ENCODE measurements at places on chromosomes 1 and 21. TPM values are rescaled to one million over a fixed set of nuclear protein-coding genes. Genes with fewer than 3 reads are reported as not detected.

The NOS1AP gene
- 4.9 TPM for total RNA-seq

The BARHL2 gene
- total RNA-seq: not detected

The OR14K1 gene
- not detected for total RNA-seq

DNA sequence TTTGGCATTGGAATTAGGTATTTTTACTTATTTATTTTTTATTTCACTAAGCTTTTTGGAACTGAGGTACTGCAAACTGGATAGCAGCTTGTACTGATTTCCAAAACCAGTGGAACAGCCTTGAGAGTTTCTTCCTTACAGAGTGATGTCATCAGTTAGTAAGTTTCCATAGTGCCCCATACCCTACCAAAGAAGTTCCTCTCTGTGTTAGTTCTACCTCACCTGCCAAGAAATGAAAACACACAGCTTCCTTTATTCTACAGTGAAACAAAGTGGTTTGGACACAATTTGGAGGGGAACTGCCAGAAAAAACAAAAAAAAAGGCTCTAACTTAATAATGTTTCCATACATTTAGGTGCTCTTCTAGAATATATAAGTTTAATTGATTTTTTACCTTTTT, 430.9 kb upstream of the ADGRL2 start:
- H3K4me1 ChIP-seq: no peaks in the 10 kb centered on the region
- H3K27ac ChIP-seq: no peak overlapping the region
- H3K36me3 ChIP-seq: no peaks in the 10 kb centered on the region
- H3K27me3 ChIP-seq: no peaks in the 10 kb centered on the region
- H3K4me3 ChIP-seq: no peak overlapping the region
- DNase-seq: no peak

- no peak overlapping the region for H3K4me3 ChIP-seq
- peaks cover 5% of the 10 kb centered on the region for H3K4me1 ChIP-seq
- no peaks in the 10 kb centered on the region for H3K36me3 ChIP-seq
These were observed 5.4 kb upstream of the NTNG1 start for GRCh38 chr1:107135463-107135862.

DNA sequence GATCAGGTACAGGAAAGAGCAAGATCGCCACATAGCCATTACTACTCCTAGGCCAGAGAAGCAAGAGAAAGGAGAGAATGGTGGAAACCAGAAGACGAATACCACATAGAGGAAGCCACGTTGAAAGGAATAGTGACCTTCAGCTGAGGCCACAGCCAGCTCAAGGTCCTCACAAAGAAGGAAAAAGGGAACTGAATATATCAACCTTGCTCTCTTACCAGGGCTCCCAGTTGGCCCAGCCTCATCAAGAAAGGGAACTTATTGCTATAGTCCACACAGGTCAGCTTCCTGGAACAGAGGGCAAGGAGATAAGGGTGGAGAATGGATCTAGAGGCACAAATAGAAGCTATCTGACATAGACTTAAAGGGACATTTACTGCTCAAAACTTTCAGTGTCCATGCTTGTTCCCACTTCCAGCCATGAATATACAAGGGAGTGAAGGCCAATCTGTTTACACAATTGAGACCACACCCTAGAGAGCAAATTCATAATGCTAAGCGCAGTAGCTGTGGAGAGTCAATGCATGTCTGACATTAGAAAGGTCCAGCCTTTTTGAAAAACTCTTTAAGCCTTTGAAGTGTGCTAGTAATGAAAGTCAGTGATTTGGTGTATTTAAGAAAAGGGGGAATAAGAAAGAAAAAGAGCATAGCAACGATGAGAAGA, 120.7 kb upstream of the ZC3H11B start:
- no peaks in the 10 kb centered on the region for H3K36me3 ChIP-seq
- no peak overlapping the region for H3K27ac ChIP-seq
- no peak overlapping the region for H3K4me3 ChIP-seq
- H3K4me1 ChIP-seq: no peaks in the 10 kb centered on the region
- DNase-seq: no peak

- H3K27ac ChIP-seq: peak overlapping the region; percentile 90
- peak overlapping the region; percentile 76 for H3K4me3 ChIP-seq
- no peaks in the 10 kb centered on the region for H3K36me3 ChIP-seq
- peaks cover 13% of the 10 kb centered on the region for H3K4me1 ChIP-seq
These were observed 449 bp upstream of the RCAN3 start for GRCh38 chr1:24502065-24502708.

DNA sequence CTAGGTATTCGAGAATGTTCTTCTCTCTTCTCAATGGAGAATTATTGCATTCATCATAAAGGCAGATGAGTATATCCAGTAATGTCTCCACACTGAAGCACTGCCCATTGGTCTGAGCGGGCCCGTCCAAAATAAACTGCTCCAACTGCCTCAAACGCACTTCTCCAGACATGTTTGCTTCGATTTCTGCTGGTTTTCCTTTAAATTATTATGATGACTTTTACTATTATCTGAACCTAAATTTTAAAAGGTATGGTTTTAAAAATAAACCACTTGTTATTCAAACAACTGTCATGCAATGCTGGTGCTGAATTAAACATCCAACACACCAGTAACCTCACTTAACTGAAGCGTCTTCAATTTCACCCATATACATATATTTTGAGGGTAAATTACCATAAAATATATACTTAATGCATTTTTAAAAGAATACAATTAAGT, 1.3 kb downstream of the CDC42BPA start:
- DNase-seq: no peak
- H3K27me3 ChIP-seq: no peaks in the 10 kb centered on the region
- peak overlapping the region; percentile 80 for H3K4me3 ChIP-seq

DNA sequence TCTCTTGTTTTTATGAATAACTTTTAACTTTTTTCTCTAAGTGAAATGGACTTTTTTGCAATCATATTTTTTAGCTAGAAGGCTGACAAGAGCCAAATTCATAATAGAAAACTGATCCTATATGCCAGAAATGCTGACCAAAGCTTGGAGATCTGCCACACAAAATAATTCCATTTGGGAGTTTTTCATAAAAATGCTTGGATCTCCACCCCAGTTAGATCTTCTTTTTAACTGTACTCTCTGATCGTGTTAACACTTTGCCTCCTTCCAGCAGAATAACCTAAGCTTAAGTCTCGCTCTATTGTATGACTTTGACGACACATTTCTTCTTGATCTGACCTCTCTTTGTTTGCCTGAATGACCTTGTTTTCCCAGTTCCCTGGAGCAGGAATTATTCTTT, 16.8 kb downstream of the FLG2 start:
- H3K27me3 ChIP-seq: no peaks in the 10 kb centered on the region
- no peak for DNase-seq
- no peaks in the 10 kb centered on the region for H3K4me1 ChIP-seq

GRCh38 chr1:22342734-22343191, 108.9 kb upstream of the ZBTB40 start:
- no peak overlapping the region for H3K4me3 ChIP-seq
- no peaks in the 10 kb centered on the region for H3K4me1 ChIP-seq
- H3K27ac ChIP-seq: no peak overlapping the region

DNA sequence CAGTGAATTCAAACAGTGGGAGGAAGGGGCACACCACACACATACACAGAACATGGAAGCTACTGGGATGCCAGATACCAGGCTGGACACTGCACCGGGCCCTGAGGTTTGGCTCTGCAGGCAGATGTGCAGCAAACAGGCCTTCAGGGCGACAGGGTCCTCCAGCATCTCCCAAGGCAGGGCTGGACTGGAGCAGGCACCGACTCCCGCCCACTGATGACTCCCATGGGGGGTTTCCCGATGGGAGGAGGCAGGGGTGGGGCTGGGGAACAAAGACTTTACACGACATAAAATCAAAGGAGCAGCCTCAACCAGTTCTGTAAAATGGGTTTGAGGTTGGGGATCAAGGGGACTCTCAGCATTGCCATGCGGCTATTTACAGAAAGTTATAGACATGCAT, 118.1 kb downstream of the SYT2 start:
- no peak overlapping the region for H3K27ac ChIP-seq
- H3K4me1 ChIP-seq: peaks cover 9% of the 10 kb centered on the region
- H3K4me3 ChIP-seq: no peak overlapping the region
- H3K27me3 ChIP-seq: no peaks in the 10 kb centered on the region
- DNase-seq: no peak
